Epithelial cell of esophagus (primary cell): ENCODE measurements at places on chromosomes 5 and 9.

- peak; percentile 48 for DNase-seq
Measured at GRCh38 chr5:72380492-72381274, 60.5 kb downstream of the PTCD2 start.

- peak; percentile 62 for DNase-seq
Measured at GRCh38 chr9:136527721-136528710, 17.8 kb downstream of the NOTCH1 start.

DNA sequence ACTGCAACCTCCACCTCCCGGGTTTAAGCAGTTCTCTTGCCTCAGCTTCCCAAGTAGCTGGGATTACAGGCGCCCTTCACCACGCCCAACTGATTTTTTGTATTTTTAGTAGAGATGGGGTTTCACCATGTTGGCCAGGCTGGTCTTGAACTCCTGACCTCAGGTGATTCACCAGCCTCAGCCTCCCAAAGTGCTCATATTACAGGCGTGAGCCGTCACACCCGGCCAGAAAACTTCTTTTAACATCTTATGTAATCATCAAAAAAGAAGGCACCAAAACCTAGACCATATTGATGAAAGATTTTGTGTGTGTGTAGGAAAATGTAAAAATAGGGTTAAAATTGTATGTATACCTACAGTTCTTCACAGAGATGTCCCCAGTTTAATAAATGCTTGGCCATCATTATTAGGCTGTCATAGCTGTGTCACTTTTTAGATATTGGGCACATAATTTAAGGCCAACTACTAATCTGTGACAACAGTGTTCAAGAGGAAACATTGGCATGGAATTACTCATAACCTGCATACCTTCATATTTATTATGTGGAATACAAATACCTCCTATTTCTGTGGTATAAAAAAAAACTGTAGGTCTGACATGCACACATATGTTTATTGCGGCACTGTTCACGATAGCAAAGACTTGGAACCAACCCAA, 44.4 kb downstream of the RAD50 start:
- peak; percentile 19 for DNase-seq

DNA sequence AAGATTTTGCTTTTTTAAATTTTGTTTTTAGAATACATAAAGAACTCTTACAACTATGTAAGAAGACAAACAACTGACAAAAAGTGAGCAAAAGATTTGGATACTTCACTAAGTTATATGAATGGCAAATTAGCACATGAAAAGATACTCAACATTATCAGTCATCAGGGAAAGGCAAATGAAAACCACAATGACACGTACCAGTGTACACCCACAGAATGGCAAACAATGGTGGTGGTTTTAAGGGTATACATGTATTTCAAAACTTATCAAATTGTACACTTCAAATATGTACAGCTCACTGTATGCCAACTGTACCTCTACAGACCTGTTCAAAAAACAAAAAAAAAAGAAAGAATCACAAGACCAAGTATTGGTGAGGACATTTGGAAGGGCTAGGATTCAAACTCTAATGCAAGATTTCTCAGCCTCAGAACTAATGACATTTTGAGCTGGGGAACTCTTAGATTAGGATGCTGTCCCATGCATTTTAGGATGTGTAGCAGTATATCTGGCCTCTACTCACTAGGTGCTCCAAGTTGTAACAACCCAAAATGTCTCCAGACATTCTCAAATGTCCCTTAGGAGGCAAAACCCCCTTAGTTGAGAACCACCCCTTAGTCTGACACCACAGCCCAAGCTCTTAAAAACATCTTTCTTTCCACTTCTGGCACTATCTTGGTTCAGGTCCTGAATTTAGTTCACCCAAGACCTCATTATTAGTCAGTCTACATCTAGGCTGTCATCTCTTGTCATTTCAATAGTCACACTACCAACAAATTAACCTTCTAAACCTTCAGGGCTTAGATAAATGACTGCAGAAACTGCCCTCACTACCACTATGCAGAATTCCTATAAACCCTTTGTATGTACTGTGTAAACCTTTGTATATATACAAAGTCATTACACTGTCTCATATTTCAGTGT, 9.7 kb downstream of the SCAI start:
- no peak for DNase-seq

DNA sequence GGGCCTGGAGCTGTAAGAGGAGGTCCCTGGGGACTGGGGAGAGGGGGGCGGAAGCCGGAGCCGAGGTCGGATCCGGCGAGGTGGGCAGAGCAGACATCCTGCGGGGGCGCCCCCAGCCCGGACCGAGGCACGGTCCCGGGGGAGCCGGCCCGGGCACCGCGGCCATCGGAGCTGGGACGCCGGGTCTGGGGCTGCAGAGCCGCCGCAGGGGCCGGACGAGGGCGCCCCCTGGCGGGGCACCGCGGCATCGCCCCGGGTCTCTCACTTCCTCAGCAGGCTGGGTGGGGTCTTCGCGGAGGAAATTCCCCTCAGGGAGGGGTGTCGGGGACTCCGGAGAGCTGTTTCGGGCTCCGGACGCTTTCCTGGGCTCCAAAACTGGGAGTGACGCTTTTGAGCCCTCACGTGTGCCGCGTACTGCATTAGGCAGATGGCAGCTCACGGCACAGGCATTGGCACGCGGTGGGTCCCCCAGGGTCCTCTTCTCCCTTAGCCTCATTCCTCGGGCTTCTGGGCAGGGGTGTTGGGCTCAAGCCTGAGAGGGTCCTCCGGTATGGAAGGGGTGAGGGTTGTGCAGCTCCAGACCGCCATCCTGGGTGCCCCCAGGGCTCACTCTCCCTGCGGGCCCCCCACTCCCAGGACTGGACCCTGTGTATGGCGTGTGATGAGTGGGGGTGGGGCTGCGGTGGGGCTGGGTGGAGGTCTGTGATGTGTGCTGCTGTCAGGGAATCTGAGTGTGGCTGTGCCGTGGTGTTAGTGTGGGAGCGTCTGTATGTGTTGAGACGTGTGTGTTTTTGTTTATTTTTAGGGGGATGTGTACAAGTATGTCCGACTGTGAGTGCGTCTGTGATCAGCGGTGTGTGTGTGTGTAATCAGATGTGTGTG, 29.6 kb downstream of the LHX2 start:
- no peak for DNase-seq

DNA sequence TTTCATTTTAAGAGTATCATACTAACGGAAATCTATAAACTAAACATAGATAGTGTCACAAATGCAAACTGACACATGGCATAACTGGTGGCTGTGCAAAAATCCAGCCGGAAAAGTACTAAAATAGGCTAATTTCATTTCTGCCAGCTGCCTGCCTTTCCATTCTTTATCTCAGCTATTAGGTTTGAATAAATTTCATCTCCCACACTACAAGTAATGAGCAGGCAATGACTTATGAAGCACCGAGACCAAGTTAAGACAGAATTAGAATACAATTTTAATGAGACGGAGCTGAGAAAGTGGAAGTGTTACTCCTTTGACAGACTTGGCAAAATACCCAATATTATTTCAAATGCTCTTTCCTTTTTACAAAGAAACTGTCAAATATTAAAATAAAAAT, 258.8 kb upstream of the ZNF608 start:
- no peak for DNase-seq

GRCh38 chr9:8962084-8962483, 1162.5 kb upstream of the DMAC1 start:
- DNase-seq = no peak

GRCh38 chr5:159475026-159475425, 144.7 kb upstream of the IL12B start:
- no peak for DNase-seq
